ENCODE measurements at places on chromosomes 7 and 10. TPM values are rescaled to one million over a fixed set of nuclear protein-coding genes. Genes with fewer than 3 reads are reported as not detected.

Gene IQUB
- polyA plus RNA-seq, result 4.4 TPM

Gene PVRIG
- polyA plus RNA-seq, result 2.0 TPM

Gene PTPRN2
- 6.6 TPM for polyA plus RNA-seq

Gene GPC2
- polyA plus RNA-seq, result 16.6 TPM

Gene CSTF2T
- polyA plus RNA-seq, result 42.8 TPM

Gene METTL27
- 8.8 TPM for polyA plus RNA-seq

Gene CYTH3
- polyA plus RNA-seq, result 31.9 TPM

Gene CALY
- 0.20 TPM for polyA plus RNA-seq

Gene ARHGEF5
- polyA plus RNA-seq, result 17.6 TPM

Gene SPDYE8
- 0.19 TPM for polyA plus RNA-seq

Gene TLX1
- not detected for polyA plus RNA-seq

Gene SPDYE2
- 16.6 TPM for polyA plus RNA-seq

Gene SFTPA1
- not detected for polyA plus RNA-seq

Gene CLCN1
- polyA plus RNA-seq, result 0.09 TPM

Gene SUN3
- polyA plus RNA-seq, result 0.26 TPM

Gene TRPV5
- 1.7 TPM for polyA plus RNA-seq

GRCh38 chr7:112995059-112995824 is 91.4 kb downstream of the GPR85 start:
- DNase-seq, result no peak

DNA sequence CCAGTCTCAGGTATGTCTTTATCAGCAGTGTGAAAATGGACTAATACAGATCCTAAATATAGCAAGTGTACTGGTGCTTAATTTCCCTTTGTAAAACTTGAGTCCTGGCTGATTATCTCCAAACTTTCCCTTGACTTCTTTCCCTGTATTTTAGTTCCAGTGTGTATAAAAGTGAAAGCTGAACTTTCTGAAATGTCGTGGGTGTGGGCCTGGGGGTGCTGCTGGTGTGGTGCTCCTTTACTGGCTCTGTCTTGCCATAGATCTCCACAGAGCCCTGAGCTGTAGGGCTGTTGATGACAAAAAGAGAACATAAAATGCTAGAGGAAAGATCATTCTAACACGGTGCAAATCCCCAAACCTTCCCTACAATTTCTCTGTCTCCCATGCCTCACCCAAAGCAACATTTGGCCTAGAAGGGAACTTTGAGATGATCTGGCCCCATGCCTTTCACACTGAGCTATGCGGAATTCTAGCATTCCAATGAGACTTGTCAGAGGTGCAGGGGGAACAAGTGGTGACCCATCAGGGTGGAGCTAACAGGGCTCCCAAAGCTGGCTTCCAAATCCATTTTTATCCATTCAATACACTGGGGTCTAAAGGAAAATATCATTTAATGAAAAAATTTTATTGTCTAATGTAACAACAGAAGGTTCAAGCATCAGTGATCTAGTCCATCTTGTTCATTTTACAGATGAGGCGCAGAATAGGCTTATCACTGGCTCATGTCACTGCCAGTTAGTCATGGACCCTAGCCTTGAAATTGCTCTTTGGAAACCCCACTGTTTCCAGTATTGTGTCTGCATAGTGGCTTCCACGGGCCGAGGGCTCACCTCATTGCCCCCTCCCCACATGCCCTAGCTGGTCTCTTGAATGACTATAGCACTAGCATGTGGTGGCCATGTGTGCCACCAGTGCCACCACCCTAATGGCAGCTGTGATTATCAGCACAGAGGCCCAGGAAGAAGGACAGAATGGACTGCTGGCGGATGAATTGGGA is 1000.9 kb downstream of the LRMDA start:
- DNase-seq, result no peak

DNA sequence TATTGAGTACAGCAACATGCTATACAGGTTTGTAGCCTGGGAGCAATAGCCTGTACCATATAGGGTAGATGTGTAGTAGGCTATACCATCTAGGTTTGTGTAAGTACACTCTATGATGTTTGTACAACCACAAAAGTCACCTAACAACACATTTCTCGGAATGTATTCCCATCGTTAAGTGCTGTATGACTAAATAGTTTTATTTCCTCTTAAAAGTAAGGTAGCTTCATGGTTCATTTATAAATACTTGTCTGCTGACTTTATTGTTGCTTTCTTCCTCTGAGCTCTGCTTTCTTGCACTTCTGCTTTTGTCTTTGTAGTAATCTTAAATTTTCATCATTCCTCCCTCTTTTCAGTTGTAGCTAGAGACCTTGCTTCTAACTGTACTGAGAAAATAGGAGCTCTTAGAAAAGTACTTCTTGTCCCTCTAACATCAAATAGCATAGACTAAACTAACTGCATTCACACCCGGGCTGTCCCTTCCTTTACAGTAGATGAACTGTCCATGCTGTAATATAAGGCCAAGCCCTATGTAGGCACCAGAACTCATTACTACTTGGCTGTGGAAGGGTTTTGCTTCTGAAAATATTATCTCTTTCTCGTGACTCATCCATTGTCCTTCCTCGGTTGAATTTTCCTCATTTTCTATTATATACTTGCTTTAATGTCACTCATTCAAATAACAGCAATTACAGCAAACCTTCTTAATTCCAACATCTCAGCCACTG is 55.4 kb upstream of the FAM3C start:
- DNase-seq, result no peak

- DNase-seq, result no peak
These were observed 71.6 kb downstream of the SH2D4B start for GRCh38 chr10:80609331-80609730.

- DNase-seq, result no peak
These were observed 22.4 kb downstream of the BRI3 start for GRCh38 chr7:98303906-98304305.

DNA sequence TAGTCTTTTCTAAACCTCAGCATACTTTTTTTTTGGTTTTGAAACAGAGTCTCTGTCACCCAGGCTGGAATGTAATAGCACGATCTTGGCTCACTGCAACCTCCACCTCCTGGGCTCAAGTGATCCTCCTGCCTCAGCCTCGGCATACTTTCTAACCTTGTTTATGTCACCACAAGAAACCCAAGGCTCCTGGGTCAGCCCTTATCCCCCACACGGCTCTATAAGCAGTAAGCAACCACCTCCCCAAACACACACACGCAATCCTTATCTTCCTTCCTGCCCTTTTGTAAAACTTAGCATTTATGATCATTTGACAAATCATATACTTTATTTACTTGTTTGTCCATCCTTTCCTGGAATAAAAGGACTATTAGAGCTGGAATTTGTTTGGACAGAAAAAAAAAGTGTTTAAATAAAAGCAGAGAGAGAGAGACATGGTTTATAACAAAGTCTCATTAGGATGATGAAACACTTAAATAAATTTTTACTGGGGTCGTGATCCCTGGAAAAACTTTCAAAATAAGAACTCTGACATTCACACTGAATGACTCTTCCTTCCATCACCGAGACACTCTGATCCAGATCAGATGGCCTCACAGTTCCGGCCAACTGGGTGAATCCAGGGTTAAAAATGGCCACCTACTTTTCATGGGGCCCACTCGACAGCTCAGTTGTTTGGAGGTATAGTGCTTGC is 72.7 kb upstream of the PIK3CG start:
- no peak for DNase-seq

DNA sequence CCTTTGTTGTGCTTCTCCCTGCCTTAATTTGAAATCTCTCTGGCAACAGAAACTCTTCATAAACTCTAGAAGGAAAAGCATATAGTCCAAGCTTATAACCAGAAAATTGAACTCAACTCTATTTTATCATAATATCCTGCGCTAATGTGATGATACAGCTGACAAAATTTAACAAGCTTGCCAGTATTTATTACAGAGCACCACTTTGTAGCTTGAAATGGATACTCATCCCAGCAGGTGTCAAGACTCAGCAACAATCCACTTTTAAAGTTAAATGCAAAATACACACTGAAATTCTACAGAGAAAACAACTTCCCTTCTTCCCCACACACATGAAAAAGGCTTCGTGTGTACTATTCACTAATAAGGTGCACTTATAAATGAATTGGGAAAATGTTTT is 228.9 kb downstream of the AGMO start:
- no peak for DNase-seq

- no peak for DNase-seq
These were observed 917.4 kb upstream of the POT1 start for GRCh38 chr7:125847055-125847454.

- DNase-seq, result no peak
These were observed 60.5 kb downstream of the GTF2IRD1 start for GRCh38 chr7:74514131-74514591.

DNA sequence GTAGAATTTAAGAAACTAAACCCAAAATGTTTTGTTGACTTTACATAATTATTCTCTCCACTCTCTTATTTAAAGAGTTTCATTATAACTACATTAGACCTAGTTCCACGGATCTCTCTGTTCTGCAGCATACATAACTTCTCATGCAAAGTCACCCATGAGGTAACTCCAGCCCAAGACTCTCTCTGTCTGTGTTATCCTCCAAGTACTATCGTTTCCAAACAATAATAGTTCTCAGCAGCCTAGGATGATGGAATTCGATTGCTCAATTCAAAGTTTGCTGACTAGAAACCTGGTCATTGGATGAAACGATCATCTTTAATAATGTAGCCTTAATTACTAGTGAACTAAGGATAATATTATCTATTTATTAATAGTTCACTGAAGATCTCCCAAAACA is 203.1 kb upstream of the PTN start:
- DNase-seq, result no peak

- DNase-seq, result no peak
These were observed 70.2 kb downstream of the KIAA1217 start for GRCh38 chr10:24279166-24279565.

DNA sequence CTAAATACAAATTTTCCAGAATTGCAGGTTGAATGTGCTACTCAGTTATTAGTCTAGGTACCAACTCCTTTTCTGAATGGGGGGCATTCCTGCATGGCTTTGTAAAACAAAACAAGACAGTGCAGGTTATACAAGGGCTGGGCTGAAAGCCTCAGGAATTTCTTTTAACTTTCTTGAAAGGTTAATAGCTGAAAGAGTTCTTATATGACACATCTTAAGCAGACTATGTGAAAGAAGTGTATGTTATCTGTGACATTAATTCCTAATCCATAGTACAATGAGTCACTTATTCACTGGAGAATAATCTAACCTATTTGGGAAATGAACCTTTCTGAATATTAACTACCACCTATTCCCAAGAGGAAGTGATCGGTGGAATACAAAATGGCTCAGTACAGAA is 115.6 kb upstream of the FAM133B start:
- DNase-seq, result no peak

DNA sequence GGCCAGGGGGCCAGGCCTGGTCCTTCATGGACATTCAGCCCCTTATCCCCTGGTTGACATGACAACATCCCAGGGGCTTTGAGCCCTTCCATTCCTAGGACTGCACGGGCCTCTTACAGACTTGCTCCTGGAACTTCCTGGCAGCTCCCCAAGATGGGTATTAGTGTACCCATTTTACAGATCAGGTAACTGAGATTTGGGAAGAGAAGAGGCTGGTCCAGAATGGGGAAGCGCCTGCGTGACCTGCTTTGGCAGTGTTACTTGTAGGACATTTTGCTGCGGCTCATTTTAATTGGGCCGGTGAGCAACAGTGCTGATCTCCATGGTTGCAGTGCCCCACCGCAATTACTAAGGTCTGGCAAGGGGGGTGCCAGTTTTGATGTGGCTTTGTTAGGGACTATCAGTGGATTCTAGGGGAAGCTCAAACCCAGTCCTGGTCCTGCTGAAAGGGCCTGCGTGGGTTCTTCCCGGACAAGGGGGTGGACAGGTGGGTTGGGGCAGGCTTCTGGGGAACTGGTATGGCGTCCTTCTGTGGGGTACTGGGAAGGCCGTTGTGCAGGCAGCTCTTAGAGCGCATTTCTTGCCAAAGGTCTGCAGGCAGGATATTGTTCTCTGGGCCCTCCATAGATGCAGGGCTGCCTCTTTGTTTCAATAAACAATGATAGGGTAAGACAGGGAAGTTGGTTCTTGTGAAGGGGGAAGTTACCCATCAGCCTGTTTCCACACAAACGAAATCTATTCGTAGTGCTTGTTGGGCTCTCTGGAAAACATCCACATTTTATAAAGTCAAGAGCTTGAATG is 137.6 kb downstream of the RGS10 start:
- no peak for DNase-seq

GRCh38 chr10:62050893-62051433 is 149.5 kb downstream of the ARID5B start:
- no peak for DNase-seq

DNA sequence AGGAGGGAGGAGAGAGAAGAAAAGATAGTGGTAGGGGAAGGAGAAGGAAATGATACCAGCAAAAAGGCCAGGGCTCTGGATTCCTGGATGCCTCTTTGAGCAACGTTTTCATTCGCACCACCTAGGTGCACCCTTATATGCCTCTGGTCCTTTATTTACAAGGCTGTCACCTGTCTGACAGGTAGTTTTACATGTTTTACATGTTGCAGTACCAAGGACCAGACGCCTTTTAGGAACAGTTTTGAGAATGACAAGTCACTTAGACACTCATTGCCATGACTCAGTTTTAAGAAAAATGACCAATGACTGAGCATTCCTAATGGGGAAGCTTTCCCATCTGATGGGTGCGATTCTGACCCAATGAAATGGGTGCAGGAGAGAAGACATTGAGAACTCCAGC is 119.8 kb downstream of the GLI3 start:
- no peak for DNase-seq

DNA sequence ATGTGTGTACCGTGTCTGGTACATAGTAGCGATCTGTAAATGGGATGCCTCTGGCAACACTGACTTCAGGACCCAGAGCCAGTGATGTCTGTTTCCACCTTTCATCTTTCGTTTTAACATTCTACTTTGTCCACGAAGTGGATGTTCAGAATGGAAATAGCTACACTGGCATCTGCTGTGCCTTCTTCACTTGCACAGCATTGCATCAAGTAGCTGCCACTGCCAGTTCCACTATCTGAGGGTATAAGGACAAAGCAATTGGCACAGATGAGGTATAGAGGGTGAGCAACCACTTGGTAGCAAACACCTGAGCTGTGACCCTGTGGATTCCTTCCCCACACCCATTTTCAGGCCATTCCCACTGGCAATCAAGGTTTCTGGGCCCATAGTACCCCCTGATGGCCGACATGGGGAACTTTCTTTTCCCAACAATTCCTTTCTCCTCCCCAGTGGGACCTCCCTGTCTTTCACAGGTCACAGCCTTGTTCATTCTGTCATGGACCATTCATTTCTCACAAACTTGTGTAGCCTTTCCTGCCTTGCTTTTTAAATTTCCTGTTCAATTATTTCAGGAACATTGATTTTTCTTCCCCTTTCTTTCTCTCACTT is 4.0 kb downstream of the ITGA8 start:
- DNase-seq, result no peak

DNA sequence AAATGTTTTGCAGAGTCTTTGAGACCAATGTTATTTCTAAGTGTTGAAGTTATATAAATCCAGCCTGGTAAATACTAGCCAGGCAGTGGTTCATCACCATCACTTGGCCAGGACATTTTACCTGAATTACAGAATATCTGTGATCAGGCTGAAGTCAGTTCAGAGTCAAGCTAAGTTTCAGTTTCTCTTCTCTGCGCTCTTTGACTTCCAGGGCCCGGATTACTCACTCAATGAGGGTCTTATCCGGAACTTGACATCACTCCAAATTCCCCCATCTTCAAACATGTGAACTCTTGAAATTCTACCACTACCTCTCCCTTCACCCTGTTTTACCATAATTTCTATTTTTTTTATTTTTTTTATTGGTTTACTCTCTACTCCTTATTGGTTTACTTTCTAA is 36.6 kb upstream of the CCAR1 start:
- DNase-seq, result no peak

- DNase-seq, result no peak
These were observed 109.8 kb downstream of the MKX start for GRCh38 chr10:27635699-27636270.

GRCh38 chr10:85508159-85508558 is 858.4 kb downstream of the GRID1 start:
- DNase-seq, result no peak

- DNase-seq, result no peak
These were observed 44.4 kb upstream of the COMMD3 start for GRCh38 chr10:22271786-22272185.

Measured in renal pelvis (tissue), 12 donors.